ENCODE measurements at places on chromosomes 1 and 21.

- no peak for DNase-seq
These were observed 81.2 kb upstream of the RALGPS2 start for GRCh38 chr1:178643831-178644230.

DNA sequence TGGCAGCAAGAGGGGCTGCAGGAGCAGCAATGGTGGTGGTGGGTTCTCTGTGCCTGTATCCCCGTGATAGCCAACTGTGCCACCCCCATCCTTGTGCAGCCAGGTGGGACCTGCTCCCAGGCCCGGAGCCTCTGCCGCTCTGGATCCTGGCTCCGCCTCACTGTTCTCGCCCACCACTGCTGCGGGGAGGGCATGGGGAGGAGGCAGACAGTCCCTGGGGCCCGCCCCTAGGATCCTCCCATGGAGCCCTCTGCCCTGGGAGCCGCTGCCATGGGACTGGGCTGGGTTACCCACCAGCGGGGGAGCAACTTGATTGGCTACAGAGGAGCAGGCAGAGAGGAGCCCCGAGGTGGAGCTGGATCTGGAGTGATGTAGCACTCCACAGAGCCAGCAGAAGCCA is 31.6 kb downstream of the CD1D start:
- DNase-seq, result no peak

DNA sequence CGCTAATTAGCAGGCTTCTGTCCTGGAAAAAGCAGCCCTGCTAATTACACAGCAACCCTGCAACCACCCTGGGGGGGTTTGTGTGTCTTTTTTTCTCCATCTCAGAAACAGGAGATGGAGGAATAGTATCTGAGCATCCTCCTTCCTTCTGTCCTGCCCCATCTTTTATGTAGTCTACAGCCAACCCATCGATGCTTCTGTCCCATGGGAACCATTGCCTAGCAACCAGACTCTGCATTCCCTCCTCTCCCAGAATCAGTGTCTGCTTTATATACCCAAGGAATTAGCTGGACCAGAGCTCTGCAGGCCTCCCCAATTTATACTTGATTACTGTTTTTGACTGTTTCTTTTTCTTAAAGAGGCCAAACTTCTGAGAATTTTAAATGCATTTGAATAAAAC is 35.1 kb downstream of the LRRC38 start:
- DNase-seq, result no peak

DNA sequence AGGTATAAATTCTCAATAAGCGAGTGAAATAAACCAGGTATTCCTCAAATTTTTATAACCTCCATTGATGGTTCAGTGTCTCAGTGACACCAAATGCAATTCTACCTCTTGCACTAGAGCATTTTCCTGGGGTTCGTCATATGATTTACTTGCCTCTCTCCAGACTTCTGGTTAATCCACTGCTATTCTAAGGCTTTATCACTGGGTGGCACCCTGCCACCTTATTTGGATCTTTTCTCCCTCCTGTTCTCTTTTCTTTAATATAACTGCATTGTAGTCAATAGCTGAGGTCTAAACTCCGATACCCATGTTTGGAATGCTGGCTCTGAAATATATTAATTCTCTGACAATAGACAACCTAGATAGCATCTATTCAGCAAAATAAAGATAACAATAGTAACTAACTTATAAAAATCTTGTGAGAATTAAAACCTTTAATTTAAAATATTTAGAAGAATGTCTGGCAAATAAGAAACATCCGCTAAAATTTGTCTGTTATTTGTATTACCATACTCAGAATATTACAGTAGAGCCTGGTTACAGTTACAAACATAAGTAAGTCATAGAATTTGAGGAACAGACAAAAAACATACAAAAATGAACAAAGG is 436.4 kb downstream of the PLA2G4A start:
- no peak for DNase-seq

DNA sequence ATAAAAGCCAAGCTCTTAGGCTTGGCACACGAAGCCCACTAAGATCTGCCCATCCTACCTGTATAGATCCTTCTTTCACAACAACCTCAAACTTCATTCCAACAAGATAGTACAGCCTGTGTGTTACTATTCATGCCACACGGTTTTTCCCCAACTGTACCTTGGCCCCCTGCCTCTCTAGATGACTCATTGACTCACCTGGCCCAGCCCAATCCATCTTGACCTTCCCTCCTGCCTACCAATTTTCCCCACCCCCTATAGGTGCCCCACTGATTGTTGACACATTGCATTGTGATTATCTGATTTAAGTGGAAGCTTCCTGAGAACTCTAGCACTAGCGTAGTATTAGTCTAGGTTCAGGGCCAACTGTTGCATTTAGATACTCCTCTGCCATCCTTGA is 2.0 kb upstream of the CD101 start:
- DNase-seq, result no peak

DNA sequence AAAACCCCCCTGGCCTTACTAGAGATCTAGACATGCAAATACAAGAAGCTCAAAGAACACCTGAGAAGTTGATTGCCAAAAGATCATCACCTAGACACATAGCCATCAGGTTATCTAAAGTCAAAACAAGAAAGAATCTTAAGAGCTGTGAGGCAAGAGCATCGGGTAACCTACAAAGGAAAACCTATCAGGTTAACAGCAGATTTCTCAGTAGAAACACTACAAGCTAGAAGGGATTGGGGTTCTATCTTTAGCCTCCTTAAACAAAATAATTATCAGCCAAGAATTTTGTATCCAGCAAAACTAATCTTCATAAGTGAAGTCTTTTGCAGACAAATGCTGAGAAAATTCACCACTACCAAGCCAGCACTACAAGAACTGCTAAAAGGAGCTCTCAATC is 12.2 kb upstream of the SPRR2F start:
- no peak for DNase-seq

DNA sequence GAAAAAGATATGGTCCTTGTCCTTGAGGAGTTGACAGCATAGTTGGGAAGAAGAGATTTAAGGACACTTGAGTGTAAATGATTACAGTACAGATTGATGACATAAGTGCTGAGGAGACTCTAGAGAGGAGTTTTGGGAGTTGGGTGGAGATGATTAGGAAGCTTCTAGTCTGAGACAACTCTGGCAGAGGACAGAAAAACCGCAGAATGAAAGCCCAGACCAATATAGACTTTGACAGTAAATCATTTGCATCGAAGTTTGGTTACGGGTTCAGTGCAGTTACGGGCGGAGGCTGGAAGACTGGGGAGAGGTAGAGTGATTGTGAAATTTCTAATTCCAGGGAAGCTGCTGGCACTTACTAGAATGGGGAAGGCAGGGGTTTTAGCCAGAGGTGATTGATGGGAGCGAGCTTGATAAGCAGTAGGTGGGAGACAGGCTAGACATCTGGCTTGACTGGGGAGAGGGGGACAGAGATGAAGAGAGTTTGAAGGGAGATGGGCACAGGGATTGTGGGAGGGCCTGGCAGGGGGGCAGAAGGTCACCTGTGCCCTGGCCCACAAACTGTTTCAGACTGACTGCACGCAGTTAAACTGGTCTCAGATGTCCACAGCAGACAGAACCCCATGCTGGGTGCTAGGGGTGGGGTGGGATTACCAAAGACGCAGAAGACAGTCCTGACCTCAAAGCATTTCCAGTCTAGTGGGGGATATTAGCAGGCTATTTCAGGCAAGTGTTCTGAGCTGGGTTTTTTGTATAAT is 20.1 kb downstream of the SH2D2A start:
- DNase-seq, result no peak

DNA sequence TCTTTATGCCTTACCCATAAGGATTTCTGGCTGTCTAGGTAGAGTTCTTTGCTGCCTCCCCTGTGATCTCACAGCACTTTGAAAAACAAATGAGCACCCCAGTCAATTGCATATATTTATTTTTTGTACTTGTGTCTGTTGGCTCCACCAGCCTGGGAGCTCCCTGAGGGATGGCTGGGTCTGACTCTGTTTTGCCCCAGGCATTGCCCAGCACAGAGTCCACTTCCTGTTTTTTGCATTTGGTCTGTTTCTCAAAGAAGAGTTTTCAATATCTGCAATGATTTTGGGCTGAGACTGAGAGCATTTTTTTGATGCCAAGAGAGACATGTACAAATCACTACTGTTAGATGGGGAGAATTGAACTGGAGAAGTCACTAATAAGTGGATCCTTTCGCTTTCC is 125.0 kb downstream of the FOXD2 start:
- DNase-seq, result no peak
